ENCODE measurements at places on chromosomes 13 and 19.

- DNase-seq, result no peak
Measured at GRCh38 chr19:2089001-2089711, 7.0 kb downstream of the MOB3A start.

GRCh38 chr19:15124572-15125231, 17.5 kb downstream of the SYDE1 start:
- no peak for DNase-seq

- no peak for DNase-seq
Measured at GRCh38 chr19:5125797-5126497, 157.0 kb downstream of the KDM4B start.

- DNase-seq, result no peak
Measured at GRCh38 chr13:27341616-27342015, 71.0 kb downstream of the RASL11A start.

GRCh38 chr13:42216422-42216735, 55.6 kb upstream of the AKAP11 start:
- no peak for DNase-seq

DNA sequence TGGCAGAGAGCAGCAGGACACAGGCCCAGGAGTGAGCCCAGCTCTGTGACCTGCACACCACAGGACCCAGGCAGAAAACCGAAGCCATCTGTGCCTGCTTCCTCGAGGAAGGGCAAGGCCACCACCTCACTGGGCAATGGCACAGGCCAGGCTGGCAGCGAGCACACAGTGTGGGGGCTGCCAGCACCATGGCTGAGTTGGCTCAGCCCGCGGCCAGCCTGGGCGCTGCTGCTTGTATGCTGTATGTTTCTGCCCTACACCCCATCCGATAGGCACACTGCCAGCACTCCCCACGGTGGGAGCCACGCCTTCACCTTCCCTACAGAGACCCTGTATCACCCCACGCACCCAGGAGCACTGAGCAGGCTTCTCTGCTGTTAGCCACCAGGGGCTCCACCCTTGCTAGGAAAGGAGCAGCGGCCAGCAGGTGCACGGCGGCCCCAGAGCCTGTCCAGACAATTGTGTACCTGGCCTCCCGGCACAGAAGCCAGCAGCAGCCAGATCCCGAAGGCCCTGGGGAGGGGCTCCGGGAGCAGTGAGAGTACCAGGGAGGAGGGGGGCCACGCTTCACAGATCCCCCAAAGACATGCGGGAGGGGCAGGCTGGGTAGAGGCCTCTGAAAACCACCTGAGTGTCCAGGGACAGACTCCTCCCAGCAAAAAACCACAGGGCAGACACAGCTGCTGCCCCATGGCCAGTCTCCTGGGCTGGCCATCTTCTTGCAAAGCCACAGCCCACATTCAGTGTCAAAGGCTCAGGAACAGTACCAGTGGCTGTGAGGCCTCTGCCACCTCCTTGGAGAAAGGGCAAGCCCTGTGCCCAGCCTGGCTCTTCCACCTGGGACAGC, 56.1 kb downstream of the MLLT1 start:
- DNase-seq, result no peak

All from activated T-cell treated with anti-CD3 and anti-CD28 coated beads, Interleukin-2, amount 50 U/mL, for 48 hours (primary cell).